ENCODE measurements at places on chromosomes 7 and 10. TPM values are rescaled to one million over a fixed set of nuclear protein-coding genes. Genes with fewer than 3 reads are reported as not detected.

Gene FAM13C
- 46.1 TPM for total RNA-seq

DNA sequence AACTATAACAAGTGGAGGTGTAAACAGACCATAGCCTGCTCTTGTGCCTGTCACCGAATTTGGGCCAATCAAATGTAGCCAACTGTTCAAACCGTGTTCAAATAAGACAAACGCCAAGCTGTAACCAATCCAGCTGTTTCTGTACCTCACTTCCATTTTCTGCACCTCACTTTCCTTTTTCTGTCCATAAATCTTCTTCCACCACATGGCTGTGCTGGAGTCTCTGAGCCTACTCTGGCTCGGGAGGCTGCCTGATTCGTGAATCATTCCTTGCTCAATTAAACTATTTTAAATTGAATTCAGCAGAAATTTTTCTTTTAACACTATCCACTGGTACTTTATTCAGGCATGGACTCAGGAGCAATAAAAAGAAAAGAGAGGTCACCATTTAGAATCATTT lies 29.9 kb upstream of the COL1A2 start:
- H3K36me3 ChIP-seq, result no peaks in the 10 kb centered on the region
- H3K4me1 ChIP-seq, result peaks cover 29% of the 10 kb centered on the region
- H3K4me3 ChIP-seq, result no peak overlapping the region

DNA sequence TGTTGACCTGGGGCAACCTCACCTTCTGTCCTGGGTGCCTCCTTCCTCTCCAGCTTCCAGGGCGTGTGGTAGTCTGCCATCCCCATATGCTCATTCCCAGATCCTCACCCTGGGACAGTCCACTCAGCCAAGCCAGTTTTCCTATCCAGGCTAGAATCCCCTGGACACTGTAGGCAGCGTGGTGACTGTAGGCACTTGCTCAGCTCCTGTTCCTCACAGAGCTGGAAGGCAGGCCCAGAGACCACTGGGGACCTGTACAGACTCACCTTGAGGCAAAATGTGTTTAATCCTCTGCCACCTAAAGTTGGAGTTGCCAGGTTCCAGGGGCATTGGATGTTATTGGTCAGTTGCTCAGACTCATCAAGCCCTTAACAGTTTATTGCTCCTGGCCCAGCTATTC lies 2.4 kb upstream of the GRID1 start:
- peaks cover 11% of the 10 kb centered on the region for H3K4me1 ChIP-seq
- no peaks in the 10 kb centered on the region for H3K36me3 ChIP-seq
- DNase-seq, result no peak
- H3K27me3 ChIP-seq, result peaks cover 44% of the 10 kb centered on the region
- no peak overlapping the region for H3K4me3 ChIP-seq
- H3K27ac ChIP-seq, result no peak overlapping the region

Gene ACTR3C
- 10.1 TPM for total RNA-seq

Gene IDI2
- total RNA-seq, result not detected

DNA sequence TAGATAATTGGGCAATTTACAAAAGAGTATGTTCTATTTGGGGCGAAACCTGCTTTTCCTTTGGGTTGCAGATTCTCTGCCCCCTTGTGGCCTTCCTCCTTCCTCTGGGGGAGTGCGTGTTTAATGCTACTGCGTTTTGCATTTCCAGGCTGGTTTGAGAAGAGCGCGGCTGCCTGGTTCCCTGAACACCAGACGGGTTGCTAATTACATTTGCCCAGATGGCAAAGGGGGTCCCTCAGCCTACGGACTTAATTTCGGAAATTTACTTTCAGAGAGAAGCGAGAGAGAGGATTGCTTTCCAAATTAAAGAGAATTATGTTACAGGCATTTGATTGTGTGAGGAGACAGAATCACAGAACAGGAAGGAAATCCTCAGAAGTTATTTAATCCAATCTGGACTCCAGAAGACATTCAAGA lies 91.9 kb upstream of the JAZF1 start:
- no peaks in the 10 kb centered on the region for H3K27me3 ChIP-seq
- no peak overlapping the region for H3K27ac ChIP-seq
- no peaks in the 10 kb centered on the region for H3K36me3 ChIP-seq
- H3K4me1 ChIP-seq, result peaks cover 7% of the 10 kb centered on the region
- DNase-seq, result no peak

DNA sequence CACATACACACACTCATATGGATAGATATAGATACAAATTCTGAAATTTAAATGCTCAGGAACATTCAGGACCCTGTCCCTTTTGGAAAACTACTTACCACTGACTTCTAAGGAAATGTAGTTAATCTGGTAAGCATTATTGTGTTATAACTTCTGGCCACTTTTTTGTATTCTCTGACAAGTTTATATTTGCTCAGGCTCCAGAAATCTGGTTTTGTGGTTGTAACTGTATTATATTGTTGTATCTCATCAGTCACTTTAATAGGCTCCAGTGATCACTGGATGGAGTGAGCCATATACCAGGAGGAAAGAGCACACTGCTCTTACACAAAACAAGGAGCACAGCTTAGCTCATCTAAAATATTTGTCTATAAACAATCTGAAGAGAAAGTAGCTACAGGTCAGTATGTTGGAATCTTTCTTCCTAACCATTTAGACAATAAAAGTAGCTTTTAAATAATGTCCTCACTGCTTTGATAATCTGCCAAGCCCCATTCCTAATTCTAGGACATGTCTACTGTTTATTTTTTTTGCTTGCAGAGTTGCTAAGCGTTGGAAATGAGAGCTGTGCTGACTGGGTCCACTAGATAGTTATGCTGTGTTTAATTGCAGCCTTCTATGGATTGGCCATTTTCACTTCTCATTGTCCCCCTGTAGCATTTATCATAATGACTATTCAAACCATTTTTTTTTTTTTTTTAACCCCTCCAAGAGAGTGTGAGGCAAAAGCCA lies 43.8 kb downstream of the SMNDC1 start:
- H3K4me3 ChIP-seq, result no peak overlapping the region
- no peaks in the 10 kb centered on the region for H3K27me3 ChIP-seq
- peak overlapping the region; percentile 81 for H3K27ac ChIP-seq
- H3K36me3 ChIP-seq, result no peaks in the 10 kb centered on the region

- no peak overlapping the region for H3K4me3 ChIP-seq
- H3K27ac ChIP-seq, result no peak overlapping the region
- H3K4me1 ChIP-seq, result no peaks in the 10 kb centered on the region
- no peaks in the 10 kb centered on the region for H3K27me3 ChIP-seq
These were observed 66.2 kb upstream of the CCNY start for GRCh38 chr10:35270100-35270499.

GRCh38 chr10:61076572-61077114 lies 132.7 kb upstream of the RHOBTB1 start:
- no peaks in the 10 kb centered on the region for H3K36me3 ChIP-seq
- no peak overlapping the region for H3K4me3 ChIP-seq
- no peak for DNase-seq
- no peak overlapping the region for H3K27ac ChIP-seq
- no peaks in the 10 kb centered on the region for H3K4me1 ChIP-seq
